ENCODE measurements at places on chromosomes 7 and 10. TPM values are rescaled to one million over a fixed set of nuclear protein-coding genes. Genes with fewer than 3 reads are reported as not detected.

The PLXDC2 gene
- total RNA-seq: 2.3 TPM

The GIMAP8 gene
- total RNA-seq: not detected

The HMX3 gene
- not detected for total RNA-seq

The NUDT13 gene
- total RNA-seq: 1.7 TPM

The ZP3 gene
- total RNA-seq: 4.5 TPM

The VSIR gene
- total RNA-seq: 81.6 TPM

DNA sequence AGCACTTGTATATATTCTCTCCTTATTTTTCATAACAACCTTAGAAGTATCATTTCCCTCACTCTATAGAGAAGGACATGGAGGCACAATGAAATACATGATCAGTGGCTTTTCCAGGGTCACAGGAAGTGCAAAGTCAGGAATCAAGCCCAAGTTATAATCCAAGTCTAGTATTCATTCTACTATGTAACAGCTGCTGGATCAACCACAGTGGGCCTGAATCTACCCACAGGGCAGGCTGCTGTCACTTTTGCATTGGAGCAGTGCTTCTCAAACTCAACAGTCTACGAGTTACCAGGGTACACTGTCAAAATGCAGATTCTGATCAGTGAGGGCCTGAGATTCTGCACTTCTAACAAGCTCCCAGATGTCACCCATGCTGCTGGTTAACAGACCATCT lies 18.3 kb downstream of the ZDHHC16 start:
- DNase-seq: no peak
- peaks cover 8% of the 10 kb centered on the region for H3K4me1 ChIP-seq
- no peak overlapping the region for H3K4me3 ChIP-seq

DNA sequence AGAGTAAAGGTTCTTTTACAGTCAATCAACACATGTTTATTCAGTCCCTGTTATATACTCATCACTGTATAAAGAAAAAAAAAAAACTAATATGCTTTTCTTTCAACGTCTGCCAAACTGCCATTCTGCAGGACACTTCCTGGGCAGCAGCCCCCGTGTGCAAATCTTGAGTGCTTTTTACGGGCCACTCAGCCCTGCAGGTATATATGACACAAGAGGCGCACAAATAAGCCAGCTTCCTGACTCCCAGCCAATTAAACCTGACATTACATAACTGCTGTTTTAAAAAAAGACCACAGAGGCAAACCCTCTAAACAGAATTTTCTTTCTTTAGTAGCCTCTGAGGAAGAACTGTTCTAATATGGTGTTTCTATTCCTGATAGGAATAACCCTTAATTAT lies 263.0 kb upstream of the NEBL start:
- no peaks in the 10 kb centered on the region for H3K36me3 ChIP-seq
- no peak for DNase-seq
- no peaks in the 10 kb centered on the region for H3K4me1 ChIP-seq
- H3K27ac ChIP-seq: no peak overlapping the region
- no peak overlapping the region for H3K4me3 ChIP-seq

GRCh38 chr7:4486907-4487306 lies 195.2 kb upstream of the FOXK1 start:
- H3K27ac ChIP-seq: no peak overlapping the region
- no peaks in the 10 kb centered on the region for H3K4me1 ChIP-seq
- no peaks in the 10 kb centered on the region for H3K27me3 ChIP-seq
- no peaks in the 10 kb centered on the region for H3K36me3 ChIP-seq

DNA sequence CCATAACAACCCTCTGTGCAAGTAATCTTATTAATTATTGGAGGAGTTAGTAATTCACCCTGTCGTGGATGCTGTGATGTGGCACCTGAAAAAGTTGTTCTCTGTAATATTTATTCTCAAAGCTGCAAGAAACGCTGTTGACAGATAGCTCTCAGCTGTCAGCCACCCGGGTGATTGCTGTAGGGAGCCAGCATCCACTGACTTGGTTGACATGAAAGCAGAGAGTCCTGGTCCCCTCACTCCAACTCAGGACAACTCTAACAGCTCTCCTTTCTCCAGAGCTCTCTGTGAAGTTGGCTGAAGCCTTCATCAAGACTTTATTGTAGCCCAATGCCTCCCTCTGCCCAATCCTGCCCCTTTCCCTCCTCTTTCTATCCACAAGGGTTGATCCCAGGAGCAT lies 98.0 kb downstream of the FAM107B start:
- DNase-seq: no peak
- no peak overlapping the region for H3K4me3 ChIP-seq
- H3K27me3 ChIP-seq: peaks cover 17% of the 10 kb centered on the region
- H3K27ac ChIP-seq: no peak overlapping the region
- no peaks in the 10 kb centered on the region for H3K36me3 ChIP-seq

DNA sequence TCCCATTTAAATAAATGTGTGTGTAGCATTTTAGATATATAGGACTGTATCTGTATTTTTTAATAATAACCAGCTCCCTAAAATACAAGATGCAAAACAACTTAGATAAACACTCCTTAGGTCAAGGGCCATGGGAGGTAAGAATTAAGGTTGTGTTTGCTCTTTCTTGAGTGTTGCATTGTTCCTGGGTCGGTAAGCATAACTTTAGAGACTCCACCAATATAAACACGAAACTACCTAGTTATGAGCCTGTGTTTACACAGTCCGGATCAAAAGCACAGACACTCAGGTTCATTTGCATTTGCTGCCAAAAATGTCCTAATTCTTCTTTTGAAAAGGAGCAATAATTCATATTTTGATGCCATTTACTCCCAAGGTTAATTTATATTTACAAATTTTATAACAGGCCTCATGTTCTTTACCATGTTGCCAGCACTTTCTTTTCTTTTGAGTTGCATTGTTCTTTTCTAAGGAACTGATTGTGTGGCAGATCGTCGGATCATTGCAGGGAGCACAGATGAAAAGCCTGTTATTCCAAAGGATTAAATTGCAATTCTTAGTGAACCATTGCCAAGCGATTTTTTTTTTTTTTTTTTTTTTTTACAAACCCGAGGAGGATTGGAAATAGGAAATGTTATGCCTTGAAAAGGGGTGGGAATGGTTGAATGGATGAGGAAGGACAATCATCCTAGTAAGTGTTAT lies 45.8 kb upstream of the GLCCI1 start:
- no peak overlapping the region for H3K4me3 ChIP-seq
- H3K27me3 ChIP-seq: no peaks in the 10 kb centered on the region
- H3K36me3 ChIP-seq: no peaks in the 10 kb centered on the region
- no peak for DNase-seq
- H3K27ac ChIP-seq: no peak overlapping the region

- no peaks in the 10 kb centered on the region for H3K36me3 ChIP-seq
- no peak for DNase-seq
- no peaks in the 10 kb centered on the region for H3K27me3 ChIP-seq
- no peak overlapping the region for H3K27ac ChIP-seq
- no peaks in the 10 kb centered on the region for H3K4me1 ChIP-seq
Observed at GRCh38 chr7:119708891-119709290, 564.1 kb upstream of the KCND2 start.

DNA sequence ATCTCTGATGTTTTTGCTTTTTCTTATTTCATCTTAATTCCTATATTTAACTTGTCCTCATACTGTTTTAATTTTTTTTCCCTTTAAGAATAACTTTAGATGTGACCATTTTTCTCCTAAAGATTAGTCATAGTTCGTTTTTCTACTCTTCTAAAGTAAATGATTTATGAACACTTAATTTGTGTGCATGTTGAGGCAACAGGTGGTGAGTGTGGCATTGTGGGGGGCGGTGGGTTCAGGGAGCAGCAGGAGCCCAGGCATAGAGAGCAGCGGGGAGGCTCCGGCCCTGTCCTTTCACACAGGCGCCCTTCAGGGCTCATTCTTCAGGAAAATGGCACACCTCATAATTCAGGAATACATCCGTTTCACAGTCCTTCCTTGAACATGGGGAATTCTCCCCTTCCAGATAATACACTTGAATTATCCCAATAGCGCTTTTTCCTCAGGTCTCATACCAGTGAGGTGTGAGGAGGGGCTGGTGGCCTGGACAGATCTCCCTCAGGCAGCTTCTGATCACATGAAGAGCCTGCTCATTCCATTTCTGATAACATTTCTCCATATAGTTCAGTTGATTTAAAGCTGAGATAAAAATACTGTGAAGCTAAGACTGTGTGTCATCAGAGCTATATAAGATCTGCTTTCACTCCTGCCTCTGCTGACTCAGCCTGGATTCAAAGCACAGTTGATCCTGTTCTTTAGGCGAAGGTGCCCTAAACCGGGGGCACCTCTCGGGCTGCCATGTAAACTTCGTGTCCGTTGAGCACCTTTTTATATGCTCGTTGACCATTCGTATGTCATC lies 40.2 kb downstream of the CUL1 start:
- no peaks in the 10 kb centered on the region for H3K27me3 ChIP-seq
- no peak overlapping the region for H3K27ac ChIP-seq
- peak; percentile 37 for DNase-seq
- H3K4me1 ChIP-seq: peaks cover 6% of the 10 kb centered on the region
- H3K36me3 ChIP-seq: peaks cover 31% of the 10 kb centered on the region

- H3K4me3 ChIP-seq: no peak overlapping the region
- no peaks in the 10 kb centered on the region for H3K27me3 ChIP-seq
- no peak for DNase-seq
- H3K27ac ChIP-seq: no peak overlapping the region
- H3K4me1 ChIP-seq: no peaks in the 10 kb centered on the region
Observed at GRCh38 chr10:84563355-84563754, 235.0 kb downstream of the CCSER2 start.

- no peaks in the 10 kb centered on the region for H3K36me3 ChIP-seq
- H3K27ac ChIP-seq: no peak overlapping the region
Observed at GRCh38 chr10:124509880-124510632, 48.4 kb downstream of the LHPP start.

- no peak overlapping the region for H3K4me3 ChIP-seq
- no peaks in the 10 kb centered on the region for H3K36me3 ChIP-seq
- no peaks in the 10 kb centered on the region for H3K4me1 ChIP-seq
Observed at GRCh38 chr10:132447446-132448247, 50.6 kb downstream of the PWWP2B start.

- no peaks in the 10 kb centered on the region for H3K27me3 ChIP-seq
- peak; percentile 76 for DNase-seq
- peaks cover 31% of the 10 kb centered on the region for H3K4me1 ChIP-seq
- H3K36me3 ChIP-seq: no peaks in the 10 kb centered on the region
- peak overlapping the region; percentile 87 for H3K27ac ChIP-seq
Observed at GRCh38 chr10:26438534-26439341, 597 bp downstream of the APBB1IP start.
